ENCODE measurements at places on chromosomes 11 and 22.
A peak's percentile ranks its signal among the peaks of the same experiment; 100 is the strongest.

DNA sequence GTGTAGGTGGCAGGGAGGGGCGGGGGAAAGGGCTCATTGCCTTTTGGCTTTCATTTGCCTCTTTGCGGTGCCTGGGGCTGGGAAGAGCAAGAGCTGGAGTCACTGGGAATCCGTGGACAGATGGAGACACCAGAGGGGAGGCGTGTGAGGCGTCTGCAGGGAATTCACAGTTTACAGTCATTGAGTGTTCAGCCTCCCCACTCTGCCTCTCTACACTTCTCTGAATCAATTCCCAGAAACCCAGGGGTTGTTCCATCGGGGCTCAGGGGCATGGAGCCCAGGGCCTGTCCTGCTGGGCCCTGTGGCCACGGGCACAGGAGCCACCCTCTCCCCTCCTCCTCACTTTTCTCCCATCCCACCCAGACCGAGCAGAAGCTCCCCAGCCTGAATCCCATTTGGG lies 160.5 kb upstream of the NAV2 start:
- no peak for DNase-seq

- no peak for DNase-seq
These were observed 16.0 kb downstream of the TRIM3 start for GRCh38 chr11:6457581-6458320.

DNA sequence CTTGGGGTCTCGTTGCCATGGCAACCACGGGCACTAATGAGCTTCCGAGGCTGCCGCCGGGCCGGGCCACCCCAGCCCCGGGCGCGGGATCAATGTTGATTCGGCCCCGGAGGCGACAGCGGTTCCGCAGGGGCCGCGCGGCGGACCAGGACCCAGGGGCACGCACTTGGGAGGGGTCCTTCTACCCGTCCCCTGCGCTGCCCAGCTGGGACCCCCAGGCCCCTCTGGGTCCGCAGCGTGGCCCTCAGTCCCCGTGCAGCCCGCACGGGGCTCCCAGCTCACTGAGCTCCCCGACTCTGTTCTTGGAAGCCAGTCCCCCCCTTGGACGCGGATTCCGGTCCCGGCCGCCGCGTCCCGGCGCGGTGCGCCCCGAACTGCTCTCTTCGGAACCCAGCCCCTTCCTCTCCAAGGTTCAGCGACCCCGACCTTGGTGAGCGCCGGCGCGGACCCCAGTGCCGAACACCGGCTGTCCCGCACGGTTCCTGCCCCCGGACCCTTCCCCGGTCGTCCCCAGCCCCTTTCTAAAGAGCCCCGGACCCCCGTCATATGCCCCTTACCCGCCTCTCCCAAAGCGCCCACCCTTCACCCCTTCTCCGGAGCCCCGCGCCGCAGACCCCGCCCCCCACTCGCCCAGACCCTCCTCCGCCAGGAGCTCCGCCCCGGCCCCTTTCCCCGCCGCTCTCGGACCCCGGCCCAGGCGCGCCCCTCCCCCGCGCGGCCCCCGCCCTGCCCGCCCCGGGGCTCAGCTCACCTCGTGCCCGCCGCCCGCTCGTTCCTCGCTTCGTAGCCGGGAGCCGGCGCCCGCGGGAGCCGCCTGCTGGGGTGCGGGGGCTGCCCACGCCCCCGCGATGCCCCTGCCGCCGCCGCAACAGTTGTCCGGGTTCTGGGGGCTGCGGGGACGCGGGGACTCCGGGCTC lies 18.3 kb upstream of the SHISAL1 start:
- no peak for DNase-seq

DNA sequence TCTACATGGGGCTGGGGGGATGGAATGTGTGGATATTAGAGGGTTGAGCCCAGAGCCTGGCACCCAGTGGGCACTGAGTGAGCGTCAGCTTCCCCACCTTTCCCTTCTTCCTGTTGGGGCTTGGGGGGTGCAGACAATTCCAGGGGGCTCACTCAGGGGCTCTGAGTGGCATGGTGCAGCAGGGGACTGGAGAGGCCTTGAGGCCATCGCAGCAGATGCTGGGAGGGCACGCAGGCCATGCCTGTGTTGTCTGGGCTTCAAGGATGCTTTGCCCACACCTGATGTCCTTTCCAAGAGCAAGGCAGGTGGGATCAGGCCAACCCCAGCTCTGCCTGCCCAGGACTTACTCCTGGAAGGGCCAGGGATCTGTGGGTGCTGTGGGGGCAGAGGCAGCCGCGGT lies 11.2 kb upstream of the TTLL12 start:
- no peak for DNase-seq

DNA sequence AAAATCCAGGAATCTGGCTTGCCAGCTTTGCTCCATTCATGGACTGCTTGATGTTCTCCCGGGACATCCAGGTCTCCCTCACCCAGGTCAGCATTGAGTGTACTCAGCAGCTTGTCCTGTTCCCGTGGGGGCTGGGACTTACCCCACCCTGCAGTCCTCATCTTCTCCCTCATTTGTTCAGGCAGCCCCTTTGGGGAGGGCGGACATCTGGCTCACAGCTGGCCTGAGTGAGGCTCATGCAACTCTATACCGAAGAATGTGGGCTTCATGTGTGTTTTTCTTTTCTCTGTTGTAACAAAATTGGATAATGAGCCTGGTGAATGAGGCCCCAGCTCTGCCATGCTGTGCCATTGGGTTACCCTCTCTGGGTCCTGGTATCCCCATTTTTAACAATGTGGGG lies 227.7 kb upstream of the TENM4 start:
- no peak for DNase-seq

DNA sequence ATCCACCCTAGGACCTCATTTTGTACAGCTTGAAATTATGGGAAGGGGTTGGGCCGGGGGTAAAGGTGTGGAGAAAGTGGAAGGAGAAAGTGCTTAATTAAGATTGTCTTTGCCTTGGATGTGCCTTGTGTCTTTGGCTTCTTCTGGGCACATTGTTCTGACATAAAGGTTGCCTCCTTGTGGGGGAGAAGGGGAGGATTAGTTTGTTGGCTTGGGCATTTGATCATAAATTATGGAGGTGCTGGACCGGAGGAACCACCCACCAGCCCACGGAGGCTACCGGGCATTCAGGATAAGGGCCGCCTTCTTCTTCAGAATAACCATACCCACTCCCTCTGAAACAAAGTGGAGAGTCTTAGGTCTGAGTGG lies 1.3 kb downstream of the PAFAH1B2 start:
- DNase-seq, result peak; percentile 56

DNA sequence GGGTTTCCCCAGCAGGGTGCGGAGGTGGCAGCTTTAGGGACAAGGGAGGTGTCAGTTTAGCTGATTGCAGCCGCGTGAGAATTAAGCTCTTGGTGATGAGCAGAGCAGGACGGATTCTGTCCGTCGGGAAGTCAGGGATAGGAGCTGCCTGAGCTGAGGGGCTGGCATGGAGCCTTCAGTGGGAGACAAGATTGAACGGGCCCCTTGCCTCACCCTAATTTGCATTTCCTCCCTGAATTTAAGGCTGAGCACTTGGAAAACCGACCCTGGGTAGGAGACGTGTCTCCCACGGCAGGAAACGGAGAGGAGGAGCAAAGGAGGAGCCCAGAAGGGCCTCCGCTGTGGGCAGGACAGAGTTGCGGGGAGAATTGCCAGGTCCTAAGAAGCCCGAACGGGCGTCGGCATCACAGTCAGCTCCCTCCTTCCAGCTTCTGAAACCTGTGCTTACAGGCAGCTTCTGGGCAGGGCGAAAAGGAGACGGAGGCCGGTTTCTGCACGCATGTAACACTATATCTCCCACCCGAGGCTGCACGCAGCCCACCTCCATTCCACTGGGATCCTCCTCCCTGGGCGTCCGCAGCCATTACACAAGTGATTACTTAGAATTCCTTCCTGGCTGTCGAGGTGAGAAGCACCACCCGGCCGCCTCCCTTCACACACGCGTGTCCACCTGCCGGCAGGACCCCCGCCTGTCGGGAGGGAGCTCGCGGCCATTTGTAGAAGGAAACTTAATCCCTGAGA lies 345.8 kb downstream of the BRD1 start:
- DNase-seq, result no peak

- no peak for DNase-seq
These were observed 70.1 kb upstream of the PICALM start for GRCh38 chr11:86138958-86139357.

DNA sequence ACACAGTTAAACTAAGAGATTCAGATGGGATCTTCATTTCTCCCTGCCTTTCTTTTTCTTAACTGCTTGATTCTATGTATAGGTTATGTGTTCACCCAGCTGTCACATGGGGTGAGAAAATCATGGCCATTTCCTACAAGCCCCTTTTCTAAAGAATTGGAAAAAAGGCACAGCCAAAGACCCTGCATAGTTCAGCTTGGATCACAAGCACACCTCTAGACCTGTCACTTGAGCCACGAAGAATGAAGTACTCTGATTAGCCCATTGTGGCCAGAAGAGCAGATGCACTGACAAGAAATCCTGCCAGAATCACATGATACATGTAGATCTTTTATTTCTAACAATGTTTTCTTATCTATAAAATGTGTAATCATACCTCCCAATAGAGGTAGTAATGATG lies 69.7 kb downstream of the RAB38 start:
- DNase-seq, result no peak

DNA sequence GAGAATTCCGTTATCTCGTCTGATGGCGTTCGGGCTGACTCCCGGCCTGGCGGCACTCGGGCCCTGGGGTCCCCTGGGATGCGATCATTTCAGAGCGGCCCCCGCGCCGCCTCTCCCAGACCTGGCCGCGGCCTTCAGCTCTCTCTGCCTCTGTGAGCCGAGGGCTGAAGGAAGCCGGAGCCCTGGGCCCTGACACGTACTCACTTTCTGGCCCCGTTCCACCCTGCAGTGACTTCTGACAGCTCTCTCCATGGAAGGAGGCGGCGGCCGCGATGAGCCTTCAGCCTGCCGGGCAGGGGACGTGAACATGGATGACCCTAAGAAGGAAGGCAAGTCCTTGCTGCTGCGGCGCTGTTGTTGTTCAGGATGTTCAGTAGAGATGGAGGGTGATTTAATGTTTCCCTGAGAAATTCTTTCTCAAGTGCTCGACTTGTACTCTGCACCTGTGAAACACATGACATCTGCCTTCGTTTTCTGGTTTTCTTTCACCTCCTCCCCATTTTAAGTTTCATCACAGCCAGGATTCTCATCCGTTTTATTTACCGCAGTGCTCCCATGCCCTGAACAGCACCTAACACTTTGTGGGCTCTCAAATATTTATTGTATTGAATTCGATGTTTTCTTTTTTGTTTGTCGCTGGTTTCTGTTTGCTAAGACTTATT lies 612 bp downstream of the GTSE1 start:
- DNase-seq, result peak; percentile 60

GRCh38 chr11:122177238-122177637 lies 61.2 kb upstream of the BLID start:
- no peak for DNase-seq

DNA sequence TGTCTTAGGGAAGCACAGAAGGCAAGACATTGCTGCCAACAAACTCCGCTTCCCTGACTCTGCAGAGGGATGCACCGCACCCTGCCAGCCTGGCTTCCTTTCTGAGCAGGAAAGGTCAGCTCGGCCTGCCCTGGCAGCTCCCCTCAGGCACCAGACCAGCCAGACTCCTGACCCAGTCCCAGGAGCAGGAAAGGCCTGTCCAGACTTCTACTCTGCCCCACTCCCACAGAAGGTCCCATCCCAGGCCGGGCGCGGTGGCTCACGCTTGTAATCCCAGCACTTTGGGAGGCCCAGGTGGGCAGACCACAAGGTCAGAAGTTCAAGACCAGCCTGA lies 17.7 kb downstream of the ARRB1 start:
- no peak for DNase-seq

- DNase-seq, result peak; percentile 39
These were observed 20.8 kb upstream of the ZBED5 start for GRCh38 chr11:10878408-10879214.

- DNase-seq, result no peak
These were observed 20.2 kb downstream of the CBX7 start for GRCh38 chr22:39132281-39132680.

Measured in AG08396 (cell line).